ENCODE measurements at places on chromosomes 2 and 18. TPM values are rescaled to one million over a fixed set of nuclear protein-coding genes. Genes with fewer than 3 reads are reported as not detected.
A peak's percentile ranks its signal among the peaks of the same experiment; 100 is the strongest.

- DNase-seq: no peak
Observed at GRCh38 chr2:215553946-215554345, 118.1 kb upstream of the FN1 start.

- no peak for DNase-seq
Observed at GRCh38 chr2:241925821-241926441, 56.4 kb downstream of the RTP5 start.

DNA sequence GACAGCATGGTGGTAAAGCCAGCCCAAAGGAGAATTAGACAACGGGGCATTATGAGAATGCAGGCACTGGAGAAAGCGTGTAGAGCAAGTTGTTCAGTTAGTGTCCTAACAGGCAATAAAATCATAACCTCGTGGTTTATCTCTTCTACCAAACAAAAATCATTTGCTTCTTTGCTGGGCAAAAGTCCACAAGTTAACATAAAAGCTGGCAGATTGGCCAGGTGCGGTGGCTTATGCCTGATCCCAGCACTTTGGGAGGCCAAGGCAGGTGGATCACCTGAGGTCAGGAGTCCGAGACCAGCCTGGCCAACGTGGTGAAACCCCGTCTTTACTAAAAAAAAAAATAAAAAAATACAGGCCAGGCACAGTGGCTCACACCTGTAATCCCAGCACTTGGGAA is 364.1 kb downstream of the SETBP1 start:
- DNase-seq: no peak

Gene GPBAR1
- 0.68 TPM for total RNA-seq

DNA sequence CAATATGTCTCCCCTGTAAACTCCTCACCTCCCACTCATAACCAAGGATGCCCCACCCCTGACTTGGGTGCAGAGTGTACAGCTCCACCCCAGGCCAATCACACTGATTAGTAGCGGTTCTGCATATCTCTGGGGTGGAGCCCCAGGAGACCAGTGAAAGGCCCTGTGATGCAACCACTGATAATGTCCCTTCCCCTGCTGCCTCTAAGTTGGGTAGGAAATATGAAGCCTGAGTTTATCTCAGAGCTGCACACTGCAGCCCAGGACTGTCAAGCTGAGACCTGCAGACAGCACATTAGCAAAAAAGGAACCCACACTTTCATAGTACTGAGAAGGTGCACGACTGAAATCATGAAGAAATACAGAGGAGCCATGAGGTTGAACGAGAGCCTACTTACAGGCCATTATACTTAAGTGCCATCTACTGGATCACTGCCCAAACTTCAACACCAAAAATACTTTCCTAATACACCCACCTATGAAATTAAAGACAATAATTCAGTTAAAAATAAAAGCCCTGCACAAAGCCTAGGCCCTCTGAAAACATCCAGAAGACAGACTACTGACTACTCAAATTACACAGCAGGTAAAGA is 455.4 kb upstream of the LRRTM4 start:
- DNase-seq: no peak

GRCh38 chr2:15316370-15316814 is 244.7 kb downstream of the NBAS start:
- peak; percentile 77 for DNase-seq

GRCh38 chr18:74774486-74774885 is 176.8 kb downstream of the ZNF407 start:
- DNase-seq: no peak
